ENCODE measurements at places on chromosomes 4 and X.

DNA sequence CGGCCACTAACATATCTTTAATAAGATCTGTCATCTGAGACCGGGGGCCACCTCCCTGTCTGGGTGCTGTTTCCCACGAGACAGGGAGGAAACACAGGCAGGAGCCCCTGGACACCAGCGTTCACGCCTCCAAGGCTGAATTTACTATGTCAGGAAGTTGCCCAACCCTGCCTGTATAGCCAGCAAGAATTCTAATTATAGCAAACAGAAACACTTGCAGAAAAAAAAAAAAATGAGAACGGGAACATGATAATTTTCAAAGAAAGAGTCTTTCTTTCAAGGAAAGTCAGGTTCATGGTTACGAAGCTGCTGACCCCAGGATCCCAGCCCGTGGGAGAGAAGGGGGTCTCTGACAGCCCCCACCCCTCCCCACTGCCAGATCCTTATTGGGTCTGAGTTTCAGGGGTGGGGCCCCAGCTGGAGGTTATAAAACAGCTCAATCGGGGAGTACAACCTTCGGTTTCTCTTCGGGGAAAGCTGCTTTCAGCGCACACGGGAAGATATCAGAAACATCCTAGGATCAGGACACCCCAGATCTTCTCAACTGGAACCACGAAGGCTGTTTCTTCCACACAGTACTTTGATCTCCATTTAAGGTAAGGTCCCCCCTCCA is at the start of gene IL3RA:
Gene IL3RA, plus strand, starts transcription at position 455 of the 613 bp plus-strand sequence. CDS start 4,981 bp downstream, outside the sequence.
- DNase-seq = no peak

- DNase-seq = no peak
Observed at GRCh38 chr4:95537863-95538488, 10.8 kb downstream of the UNC5C start.

DNA sequence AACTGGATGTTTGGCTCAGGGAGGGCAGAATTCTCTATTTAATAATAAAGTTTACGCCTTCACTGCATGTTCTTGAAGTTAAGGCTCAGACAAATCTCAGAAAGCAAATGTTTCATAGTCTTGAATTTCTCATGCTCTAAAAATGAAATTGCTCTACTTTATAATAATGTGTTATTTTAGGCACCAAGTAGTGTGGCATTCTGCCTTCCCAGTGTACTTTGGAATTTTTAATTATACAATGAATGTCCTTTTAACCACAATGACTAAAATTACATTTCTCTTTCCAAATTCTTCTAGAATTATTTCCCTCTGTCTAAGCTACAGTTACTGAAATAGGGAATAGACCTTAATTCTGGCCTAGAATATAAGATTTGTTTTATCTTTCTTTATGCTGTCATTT is 97.9 kb upstream of the PDE5A start:
- no peak for DNase-seq

DNA sequence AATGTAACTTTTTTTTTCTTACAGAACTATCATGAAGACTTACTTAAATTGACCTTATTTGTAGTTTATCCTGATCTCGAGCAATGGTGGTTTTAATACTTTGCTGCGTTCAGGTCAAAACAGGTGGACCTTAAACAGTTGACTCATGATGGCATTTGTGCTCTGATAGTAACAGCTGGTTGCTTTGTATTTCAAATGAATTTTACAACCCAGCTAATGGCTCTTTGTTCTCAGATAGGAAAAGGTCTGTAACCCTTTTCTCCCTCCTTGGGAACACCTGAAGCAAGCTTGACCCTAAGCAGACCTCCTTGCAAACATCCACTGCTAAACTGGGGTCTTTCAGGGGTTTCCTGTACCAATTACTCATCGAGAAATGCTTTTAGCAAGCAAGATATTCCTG is 79.2 kb downstream of the F11 start:
- no peak for DNase-seq

- no peak for DNase-seq
Observed at GRCh38 chrX:69309074-69309792, 144.0 kb upstream of the PJA1 start.

DNA sequence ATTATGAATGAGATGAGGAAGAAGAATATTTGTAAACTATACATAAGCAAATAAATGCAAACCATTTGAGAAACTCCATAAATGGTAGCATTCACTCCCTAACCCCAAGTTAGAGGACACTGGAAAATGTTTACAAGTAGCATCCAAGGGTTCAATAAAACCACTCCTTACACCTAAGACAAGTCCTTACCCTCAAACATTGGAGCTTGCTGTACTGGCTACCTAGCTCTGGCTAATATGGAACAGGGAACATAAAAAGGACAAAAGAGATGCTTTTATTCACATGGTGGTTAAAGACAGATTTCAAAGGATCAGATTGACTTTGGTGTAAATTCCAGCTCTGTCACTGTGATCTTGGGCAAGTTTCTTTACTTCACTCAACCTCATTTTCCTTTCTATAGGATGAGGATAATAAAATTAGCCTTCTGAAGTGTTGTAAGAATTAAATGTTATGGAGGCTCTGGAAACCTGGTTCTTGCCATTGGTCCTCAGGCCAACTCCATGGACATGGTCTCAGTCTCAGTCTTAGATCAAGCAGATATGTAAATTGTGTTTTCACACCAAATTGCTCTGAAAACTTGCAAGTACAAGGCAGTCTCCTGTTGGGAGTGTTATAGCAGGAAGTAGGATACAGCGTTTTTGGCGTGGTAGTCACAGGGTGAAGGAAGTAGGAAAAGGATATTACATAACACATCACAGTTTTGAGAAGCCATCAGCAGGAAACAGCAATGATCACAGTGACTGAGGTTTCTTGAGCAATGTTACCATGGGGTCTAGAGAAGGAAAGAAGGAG is 3.3 kb downstream of the CXCL1 start:
- DNase-seq = no peak

DNA sequence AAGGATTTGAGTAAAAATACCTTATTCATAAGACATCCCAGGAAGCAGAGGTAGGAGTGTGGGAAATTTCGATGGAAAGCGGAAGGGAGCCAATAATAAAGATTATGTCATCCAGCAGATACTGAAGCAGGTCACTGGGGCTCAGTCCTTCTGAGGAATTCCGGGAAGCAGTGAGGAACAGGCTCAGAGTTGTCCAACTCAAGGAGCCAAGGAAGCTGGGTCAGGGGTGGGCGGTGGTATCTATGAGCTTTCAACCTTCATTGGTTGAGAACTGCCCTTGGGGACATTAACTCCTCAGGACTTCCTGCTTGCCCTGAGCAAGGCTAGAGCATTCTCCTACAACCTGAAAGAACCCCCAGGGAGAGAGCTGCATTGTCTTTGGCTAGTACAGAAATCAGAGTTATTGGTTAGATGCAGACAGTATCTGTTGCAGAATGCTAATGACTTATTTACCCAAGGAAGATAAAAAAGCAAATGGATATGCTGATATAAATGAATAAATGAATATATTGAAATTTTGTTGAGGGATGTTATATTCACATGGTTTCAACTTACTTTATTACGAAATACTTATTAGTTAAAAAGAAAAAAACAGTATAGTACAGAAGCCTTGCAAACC is 68.2 kb downstream of the DMP1 start:
- no peak for DNase-seq

DNA sequence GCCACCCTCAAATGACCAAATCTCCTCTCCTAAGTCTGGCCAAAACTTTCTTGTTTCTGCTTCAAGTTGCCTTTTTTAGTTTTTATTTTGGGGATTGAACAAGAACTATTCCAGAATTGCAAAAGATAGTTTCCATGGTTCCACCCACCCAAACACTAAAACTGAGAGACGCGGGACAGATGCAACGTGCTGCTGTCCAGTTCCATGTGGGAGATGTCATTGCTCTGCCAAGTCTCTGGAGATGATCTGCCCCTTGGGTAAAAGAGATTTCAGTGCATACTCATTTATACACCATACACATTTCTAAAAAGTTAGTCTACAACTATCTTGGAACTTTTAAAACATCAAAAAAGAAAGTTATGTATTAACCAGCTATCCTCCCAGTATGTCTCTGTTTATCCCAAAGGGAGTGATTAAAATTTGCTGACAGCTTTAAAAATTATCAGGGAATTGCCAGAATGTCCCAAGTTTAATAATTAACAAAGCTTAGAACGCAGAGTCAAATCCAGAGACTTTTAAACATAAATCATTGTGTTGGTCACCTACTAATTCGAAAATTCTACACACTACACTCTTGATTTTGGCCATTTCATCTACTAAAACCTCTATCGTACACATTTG is 3.2 kb downstream of the MAOB start:
- no peak for DNase-seq

DNA sequence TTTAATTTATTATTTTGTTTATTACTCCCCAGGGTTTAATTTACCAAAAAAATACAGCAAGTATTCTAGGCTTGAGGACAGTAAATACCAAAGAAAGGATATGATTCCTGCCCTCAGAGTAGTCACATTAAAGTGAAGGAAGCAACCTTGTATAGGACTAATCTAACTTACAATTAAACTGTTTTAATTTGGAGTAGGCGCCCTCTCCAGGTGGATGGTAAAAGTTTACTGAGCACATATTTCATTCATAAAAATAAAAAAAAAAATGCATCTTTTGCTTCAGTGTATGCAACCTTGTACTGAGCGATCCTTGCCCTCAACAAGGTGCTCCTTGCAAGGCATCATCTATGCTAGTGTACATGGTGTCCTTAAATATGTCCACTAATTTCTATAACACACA is 72.0 kb upstream of the MAGEB16 start:
- no peak for DNase-seq

DNA sequence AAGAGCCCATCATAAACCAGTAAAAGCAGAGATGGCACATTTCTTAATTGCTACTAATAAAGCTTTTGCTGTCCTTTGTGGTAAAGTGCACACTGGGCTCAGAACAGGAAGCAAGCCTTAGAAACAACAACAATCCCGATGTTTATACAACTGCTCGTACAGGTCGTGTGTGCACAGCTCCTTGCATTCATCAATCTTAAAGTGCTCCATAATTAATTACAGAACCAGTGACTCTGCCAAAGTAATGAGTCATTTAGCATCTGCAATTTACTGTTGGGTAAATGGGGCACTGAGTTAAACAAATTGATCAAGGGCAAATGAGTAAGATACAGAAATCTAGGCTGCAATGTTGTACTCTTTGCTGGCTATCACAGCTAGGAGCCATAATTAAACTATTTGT is 61.3 kb upstream of the TXK start:
- DNase-seq = no peak

GRCh38 chr4:99190336-99190735 is 28.7 kb downstream of the ADH6 start:
- no peak for DNase-seq
